ENCODE measurements at places on chromosomes 4 and X.

DNA sequence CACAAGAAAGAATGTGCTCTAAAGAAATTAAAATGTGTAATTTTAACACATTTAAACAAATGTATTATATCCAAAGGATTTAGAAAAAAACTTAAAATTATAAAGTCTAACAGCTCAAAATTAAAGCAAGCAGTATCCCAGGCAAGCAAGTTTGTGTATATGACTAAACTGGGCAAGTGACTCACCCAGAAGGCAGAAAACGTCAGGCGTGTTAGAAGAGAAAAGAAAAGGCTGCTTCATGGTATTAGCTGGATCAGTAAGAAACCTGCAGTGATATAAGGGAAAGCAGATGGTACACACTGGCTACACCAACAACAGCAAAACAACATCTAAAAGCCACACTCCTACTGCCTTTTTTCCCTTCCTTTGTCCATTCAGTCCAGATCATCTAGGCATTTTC lies 250.6 kb upstream of the NDST3 start:
- no peak for DNase-seq

- DNase-seq, result no peak
These were observed 48.2 kb upstream of the CDKN2AIP start for GRCh38 chr4:183396227-183396637.

GRCh38 chrX:261167-261918 lies 19.8 kb upstream of the PLCXD1 start:
- DNase-seq, result no peak

DNA sequence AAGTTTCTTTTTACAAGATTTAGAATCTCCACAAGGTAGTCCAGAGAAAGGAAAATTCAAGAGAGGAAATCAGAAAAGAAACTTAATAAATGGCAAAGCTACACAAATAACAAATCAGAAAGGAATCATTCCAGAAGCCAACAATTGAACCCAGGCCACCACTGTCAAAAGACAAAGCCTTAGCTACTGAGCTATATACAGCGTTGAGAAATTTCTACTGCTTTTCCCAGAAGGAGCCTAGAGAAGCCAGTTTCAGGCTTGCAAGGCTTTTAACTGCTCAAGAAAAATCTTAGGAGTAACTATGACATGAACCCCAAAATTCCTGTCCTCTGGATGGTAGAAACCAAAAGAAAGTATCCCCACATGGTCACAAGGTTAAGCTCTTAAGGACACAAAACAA lies 129.0 kb downstream of the DMD start:
- DNase-seq, result no peak

DNA sequence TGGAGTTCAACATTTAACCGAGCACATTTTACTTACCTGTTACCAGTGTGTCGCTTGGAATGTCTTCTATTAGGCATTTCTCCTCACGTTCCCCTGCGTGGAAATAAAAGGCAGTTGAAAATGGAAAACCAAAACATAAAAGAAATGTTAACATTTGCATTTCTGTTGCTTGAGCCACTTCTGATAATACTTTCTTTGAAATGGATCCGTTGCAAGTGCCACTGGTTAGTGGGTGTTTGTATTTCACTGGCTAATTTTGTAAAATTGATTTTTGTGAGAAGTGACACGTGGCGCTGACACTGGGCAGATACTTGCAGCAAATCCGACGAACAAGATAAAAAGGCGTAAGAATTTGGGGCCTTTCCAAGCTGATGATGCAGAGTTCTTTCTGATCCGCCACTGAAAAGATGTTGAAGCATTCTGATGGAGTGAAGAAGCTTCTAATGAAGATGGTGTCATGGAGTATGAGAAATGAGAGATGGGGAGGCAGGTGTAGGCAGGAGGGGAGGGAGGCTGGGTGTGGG lies 18.8 kb downstream of the SPON2 start:
- DNase-seq, result no peak

GRCh38 chr4:677431-678293 lies 3.3 kb downstream of the MYL5 start:
- no peak for DNase-seq

DNA sequence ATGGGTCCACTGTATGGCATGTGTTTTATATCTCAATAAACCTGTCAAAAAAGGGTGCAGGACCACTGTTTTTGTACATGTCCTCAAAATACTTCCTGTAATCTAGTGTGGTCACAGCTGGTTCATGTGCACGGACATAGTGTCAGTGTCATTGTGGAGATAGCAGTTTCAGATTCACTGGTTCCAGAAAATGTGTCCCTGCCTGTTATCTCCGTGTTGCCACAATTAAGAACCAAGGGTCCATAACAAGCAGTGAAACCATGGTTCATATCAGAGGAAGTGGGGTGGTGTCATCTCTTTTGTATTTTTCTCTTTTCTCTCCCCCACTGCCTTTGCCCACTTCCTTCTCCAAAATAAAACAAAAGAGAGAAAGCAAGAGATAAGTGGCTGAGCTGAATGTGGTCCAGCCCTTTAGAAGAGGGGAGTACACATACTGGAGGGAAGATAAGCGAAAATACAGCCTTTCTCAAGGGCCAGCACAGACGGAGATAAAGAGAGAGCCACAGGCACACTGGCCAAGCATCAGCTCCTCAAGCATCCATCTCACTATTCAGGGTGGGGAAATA lies 51.2 kb downstream of the TBL1X start:
- no peak for DNase-seq

- no peak for DNase-seq
These were observed 129.1 kb upstream of the STIM2 start for GRCh38 chr4:26731351-26732035.

DNA sequence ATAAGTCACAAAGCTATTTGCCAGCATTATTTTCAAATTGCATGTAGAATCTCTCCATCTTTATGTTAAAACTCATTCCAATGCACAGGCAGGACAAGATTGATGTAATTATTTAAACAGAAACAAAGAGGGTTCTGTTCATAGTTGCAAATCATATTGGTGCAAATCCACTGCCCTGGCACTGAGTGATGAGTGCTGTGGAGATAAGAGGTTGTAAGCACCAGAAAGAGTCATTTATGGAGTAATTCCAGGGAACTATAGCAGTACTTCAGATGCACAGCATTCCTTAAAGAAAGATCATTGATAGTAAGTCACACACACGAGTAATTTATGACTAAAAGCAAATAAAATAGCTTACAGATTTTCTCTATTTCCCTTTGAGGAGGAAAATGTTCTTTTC lies 337.7 kb upstream of the CTSO start:
- peak; percentile 51 for DNase-seq

DNA sequence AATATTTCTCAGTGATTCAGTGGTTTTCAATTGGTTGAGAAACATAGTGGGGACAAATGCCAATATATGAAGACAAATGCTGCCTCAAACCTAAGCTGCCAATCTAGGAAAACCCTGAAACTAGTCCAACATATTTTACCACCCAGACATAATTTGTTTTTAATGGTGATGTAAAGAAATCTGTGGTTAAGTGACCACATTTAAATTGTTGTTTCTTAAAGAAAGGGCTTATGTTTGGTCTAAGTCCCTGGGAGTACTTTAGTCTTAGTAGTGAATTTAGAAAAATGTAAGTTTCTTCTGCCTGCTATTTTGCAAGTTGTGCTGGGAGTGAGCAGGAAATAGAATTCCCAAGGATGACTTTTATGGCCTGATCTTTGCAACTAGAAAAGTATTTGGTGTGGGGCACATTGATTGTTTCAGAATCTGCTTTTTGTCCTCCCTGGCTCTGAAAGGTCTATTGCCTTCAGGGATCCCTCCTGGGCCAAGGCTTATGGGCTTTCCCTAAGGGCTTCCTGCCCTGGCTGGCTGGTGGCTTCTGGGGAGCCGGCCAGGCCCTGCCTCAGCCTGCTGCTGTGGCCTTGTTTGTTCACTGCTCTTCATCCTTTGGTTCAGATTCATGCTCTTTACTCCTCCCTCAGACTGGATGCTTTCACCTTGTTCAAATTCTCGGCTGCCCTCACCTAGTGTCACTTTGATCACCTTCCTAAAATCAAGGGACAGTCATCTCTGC lies 169.8 kb upstream of the JADE1 start:
- DNase-seq, result no peak

DNA sequence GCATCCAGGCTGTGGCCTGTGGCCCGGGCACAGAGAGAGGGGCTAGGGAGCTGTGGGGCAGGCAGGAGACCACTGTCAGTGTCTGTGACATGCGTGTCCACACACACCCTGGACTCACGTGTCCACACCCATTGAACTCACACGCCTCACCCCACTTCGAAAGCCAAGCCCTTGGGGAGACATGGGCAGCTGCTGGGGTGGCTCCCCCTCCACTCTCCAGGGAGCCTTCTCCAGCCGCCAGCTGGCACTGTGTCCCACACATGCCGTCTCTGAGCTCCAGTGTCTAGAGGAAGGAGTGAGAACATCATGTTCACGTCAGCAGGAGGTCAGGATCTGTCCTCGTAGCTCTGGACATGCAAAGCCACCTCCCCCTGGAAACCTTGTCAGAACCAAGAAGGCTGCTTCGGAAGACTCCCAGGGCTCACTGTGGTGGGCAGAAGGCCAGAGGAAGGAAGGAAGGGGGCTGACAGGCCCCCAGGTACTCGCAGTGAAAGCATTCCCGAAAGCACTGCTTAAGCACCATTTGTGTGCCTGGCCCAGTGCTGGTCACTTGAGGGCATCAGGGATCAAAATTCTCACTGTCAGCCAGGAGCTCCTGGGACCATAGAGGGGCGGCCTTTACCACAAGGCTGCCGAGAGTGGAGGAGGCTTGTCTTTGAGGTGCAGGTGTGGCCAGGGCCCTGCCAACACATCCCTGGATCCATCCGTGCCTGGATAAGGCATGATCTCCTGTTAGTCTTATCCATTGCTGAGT lies 61.4 kb downstream of the HTRA3 start:
- no peak for DNase-seq

- DNase-seq, result no peak
These were observed 102.2 kb downstream of the SLC2A9 start for GRCh38 chr4:9919047-9919446.

GRCh38 chr4:55397520-55398321 lies 2.0 kb downstream of the TMEM165 start:
- peak; percentile 44 for DNase-seq

- peak; percentile 54 for DNase-seq
These were observed 7.6 kb downstream of the FABP2 start for GRCh38 chr4:119314356-119314755.

- no peak for DNase-seq
These were observed 56.4 kb downstream of the C4orf51 start for GRCh38 chr4:145736241-145736831.

GRCh38 chrX:153635788-153636668 lies 11.0 kb upstream of the DUSP9 start:
- DNase-seq, result peak; percentile 13

- DNase-seq, result no peak
These were observed 30.7 kb upstream of the PTPN13 start for GRCh38 chr4:86563416-86563815.

DNA sequence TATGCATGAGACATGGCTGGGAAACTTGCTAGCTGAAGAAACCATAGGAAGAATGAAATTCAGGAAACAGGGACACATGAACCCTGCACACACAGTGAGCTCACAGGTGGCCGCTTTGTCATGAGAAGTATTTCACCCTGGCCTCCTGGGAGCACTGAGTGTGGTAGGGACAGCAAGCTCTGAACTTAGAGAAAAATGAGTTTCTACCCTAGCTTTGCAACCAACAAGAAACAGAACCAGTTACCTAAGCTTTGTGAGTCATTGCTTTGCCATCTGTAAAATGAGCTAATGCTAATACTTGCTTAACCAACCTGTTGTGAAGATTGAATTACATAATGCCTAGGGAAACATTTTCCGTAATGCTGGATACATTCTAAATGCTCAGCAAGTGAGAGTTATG lies 206.6 kb upstream of the HS3ST1 start:
- no peak for DNase-seq

DNA sequence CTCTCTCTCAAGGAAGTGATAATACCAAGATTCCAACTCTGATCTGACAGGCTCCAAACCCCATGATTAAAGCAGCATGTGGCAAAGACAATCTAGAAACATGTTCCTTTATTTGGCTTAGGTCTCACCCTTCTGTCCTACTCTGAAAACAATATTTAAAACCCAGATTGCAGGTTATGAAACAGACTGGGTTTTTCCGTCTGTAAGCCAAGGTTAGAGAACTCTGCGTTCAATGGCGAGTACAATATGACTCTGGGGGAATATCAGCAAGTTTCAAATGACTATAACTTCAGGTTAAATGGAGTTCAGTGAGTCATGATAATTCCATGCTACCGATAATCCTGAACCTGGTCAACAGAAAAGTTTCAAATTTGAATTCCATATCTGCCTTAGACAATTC lies 50.8 kb downstream of the ANAPC10 start:
- no peak for DNase-seq

GRCh38 chr4:617644-618641 lies 7.4 kb upstream of the PDE6B start:
- DNase-seq, result no peak

- peak; percentile 72 for DNase-seq
These were observed 48.8 kb downstream of the MAP7D2 start for GRCh38 chrX:20067709-20068561.

- DNase-seq, result no peak
These were observed 64.2 kb upstream of the DIPK2B start for GRCh38 chrX:45264865-45265264.

DNA sequence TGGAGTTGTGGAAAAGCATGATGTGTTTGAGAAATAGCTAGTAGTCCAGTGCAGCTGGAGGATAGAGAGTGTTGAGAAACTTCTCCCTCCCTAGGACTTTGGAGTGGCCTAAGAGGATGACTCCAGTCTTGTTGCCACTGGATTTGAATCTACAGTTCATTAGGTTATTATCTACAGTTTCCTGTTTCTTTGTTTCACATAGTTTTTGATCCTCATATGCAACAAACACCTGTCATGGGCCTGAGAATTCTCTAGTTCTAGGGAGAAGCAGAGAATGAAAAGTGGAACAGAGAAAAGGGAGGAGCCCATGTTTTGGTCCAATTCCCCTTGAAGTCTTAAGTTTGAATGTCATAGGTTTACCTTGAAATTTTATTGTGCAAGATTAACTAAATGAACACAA lies 73.6 kb upstream of the TBC1D9 start:
- DNase-seq, result no peak
